ENCODE measurements at places on chromosomes 7 and 10. TPM values are rescaled to one million over a fixed set of nuclear protein-coding genes. Genes with fewer than 3 reads are reported as not detected.

Gene BTBD16
- total RNA-seq, result not detected

GRCh38 chr7:104891949-104892348 lies 122.1 kb upstream of the KMT2E start:
- peaks cover 10% of the 10 kb centered on the region for H3K27me3 ChIP-seq
- H3K36me3 ChIP-seq, result no peaks in the 10 kb centered on the region
- no peak overlapping the region for H3K4me3 ChIP-seq
- no peak overlapping the region for H3K27ac ChIP-seq

DNA sequence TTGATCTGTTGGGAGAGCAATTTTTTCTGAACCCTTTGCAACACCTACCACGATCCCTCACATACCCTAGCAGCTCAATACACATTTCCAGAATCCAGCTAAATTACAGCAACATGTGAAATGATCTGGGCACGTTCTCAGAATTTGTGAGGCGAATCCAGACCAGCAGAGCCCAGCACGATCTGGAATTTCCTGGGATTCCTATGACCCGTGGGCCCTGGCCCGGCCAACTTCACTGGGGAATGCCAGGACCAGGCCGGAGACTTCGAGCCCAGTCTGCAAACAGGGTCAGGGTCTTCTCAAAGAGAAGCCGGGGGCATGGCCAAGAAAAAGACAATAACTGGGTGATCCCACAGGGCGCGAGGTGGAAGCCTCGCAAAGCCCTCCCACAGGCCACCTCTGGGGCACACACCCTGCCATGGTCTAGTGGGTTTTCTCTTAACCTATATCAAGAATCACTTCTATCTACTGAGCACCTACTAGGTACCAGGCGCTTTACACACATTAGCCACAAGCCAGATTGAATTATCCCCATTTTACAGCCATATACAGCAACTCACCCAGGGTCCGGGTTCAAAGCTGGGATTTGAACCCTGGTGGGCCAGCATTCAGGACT lies 33.8 kb downstream of the FAM53B start:
- H3K36me3 ChIP-seq, result peaks cover 6% of the 10 kb centered on the region
- H3K4me1 ChIP-seq, result no peaks in the 10 kb centered on the region
- no peak overlapping the region for H3K4me3 ChIP-seq
- no peaks in the 10 kb centered on the region for H3K27me3 ChIP-seq
- DNase-seq, result peak; percentile 37
- H3K27ac ChIP-seq, result no peak overlapping the region

- DNase-seq, result no peak
- no peak overlapping the region for H3K4me3 ChIP-seq
- H3K27ac ChIP-seq, result no peak overlapping the region
Measured at GRCh38 chr7:710161-710560, 16.3 kb upstream of the DNAAF5 start.

DNA sequence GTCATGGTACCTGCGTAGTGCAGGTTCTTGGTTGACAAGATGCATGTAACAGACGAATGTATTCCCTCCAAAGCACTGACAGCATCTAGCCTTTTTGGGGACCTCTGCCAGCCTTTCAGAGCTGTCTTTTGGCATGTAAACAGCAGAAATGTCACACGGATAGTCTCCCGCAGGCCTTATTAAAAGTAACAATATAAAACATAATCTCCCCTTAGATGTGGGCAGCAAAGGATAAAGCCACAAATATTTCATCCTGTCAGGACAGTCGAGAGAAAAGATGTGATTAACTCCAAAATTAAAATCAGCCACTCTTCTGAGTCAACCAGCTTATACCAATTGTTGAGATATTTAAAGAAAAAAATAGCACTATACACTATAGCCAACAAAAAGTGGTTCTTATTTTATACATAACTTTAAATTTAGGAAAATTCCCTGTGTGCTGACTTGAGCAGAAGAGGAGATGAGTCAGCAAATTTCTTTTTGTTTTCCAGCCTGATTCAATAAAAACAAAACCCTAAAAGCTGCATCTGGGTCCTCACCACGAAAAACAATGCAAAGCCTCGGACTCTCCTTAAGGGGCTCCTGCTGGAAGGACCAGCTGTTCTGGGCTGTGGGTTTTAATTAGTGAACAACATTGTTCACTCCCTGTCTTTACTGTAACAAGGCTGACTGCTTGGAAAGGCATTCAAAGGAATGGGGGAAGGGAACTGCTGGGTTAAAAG lies 240.2 kb downstream of the ADAM12 start:
- peaks cover 16% of the 10 kb centered on the region for H3K36me3 ChIP-seq
- peaks cover 20% of the 10 kb centered on the region for H3K4me1 ChIP-seq
- DNase-seq, result no peak
- H3K27me3 ChIP-seq, result no peaks in the 10 kb centered on the region
- H3K4me3 ChIP-seq, result no peak overlapping the region
